Nephron progenitor cell (in vitro differentiated cells): ENCODE measurements at places on chromosomes 6 and 20.

DNA sequence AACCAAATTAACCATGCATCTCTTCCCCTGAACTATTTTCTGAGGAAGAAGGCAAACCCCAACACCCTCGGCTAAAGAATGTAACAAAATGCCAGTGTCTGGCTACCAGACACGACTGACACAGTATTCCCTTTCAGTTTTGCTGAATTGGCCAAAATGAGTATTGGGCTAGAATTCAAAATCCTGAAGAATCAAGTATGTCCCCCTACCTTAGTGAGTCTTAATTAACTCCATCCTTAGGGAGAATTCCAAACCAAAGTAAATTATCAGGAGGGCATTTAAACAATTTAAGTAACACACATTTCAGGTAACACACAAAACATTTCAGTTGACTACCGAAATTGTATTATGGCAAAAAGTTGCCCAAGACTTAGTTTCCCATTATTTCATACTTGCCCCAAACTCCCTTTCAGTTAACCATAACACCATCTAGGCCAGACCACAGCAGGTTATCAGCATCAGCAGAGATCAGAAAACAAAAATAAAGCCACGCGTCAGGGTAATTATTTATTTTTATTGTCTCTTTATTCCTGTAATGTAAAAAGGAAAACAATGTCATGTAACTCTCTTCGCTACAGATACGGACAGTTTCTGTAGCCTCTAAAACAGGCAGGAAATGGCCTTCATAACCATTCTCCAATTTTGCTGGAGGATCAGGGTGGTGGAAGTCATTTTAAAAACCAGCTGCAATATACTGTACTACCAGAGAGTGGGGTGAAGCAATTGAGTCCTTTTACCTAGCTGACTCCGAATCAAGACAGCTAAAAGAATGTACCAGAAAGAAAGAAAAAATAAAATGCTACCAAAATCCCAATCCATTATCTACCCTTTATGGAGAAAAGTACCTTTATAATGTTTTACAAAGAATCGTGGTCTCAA, 1.9 kb downstream of the SNX5 start:
- H3K27ac ChIP-seq: peak overlapping the region; percentile 96
- peak overlapping the region; percentile 89 for H3K4me3 ChIP-seq
- peaks cover 32% of the 10 kb centered on the region for H3K36me3 ChIP-seq
- H3K4me1 ChIP-seq: peaks cover 71% of the 10 kb centered on the region

DNA sequence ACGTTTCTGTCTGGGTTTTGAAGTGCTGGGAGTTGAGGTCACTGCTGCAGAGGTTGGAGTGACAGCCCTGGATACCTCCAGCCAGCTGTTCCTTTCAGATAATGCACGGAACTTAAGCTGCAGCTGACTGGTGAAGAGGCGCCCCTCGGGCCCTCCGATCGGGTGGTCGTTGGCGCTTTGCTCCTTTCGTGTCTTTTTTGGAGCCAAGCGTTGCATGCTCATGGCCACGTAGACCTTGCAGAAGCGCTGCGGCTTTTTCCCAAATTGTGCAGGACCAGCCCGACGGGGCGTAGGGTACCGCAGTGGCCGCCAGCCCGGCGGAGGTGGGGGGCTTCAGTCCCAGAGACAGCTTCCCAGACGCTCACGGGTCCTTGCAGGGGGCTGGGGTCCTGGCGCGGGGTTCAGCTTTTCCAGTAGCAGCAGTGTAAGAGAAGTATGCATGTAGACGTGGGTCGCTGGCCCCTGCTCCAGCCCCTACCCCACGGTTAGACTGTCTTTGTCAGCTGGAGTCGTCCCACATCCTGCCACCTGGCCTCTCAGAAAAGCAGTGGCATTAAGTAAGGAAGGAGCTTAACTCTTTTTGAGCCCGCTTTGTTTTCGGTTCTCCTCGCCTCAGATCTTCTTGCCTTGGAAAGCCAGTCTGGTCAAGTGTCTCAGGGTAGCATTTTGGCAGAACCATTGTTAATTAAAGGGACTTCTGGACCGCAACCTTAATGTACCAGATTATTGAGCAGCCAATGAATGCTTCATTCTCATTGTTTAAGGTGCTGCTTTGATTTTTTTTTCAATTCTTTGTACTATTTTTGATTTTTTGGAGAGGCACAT, 838 bp downstream of the TNFAIP3 start:
- H3K36me3 ChIP-seq: no peaks in the 10 kb centered on the region
- H3K4me3 ChIP-seq: peak overlapping the region; percentile 95
- peak; percentile 42 for DNase-seq
- peaks cover 75% of the 10 kb centered on the region for H3K4me1 ChIP-seq

DNA sequence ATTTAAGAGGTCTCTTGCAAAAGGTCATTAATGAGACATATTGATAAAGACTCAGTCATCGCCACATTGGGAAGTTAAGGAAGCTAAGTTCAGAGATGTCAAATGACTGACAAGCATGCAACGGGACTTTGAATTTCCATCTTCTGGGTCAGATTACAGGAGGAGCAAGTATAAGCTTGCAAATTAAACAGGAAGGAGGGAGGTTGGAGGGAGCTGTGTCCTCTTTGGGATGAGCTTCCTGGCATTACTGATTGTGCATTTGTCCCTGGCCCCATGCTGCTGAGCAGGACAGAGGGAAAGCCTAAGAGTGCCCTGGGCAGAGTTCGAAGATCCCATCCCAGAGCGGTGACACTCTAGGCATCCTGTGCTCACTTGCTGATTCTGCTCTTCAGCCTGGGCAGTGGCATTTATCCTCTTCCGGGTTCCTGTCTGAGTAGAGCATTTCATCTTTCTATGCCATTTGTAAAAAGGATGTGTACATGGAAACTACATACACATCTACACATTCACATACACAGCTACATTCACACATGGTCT, 40.5 kb downstream of the SLC22A1 start:
- H3K4me3 ChIP-seq: no peak overlapping the region
- peaks cover 32% of the 10 kb centered on the region for H3K4me1 ChIP-seq
- H3K36me3 ChIP-seq: no peaks in the 10 kb centered on the region
- no peak for DNase-seq
- H3K27ac ChIP-seq: no peak overlapping the region

DNA sequence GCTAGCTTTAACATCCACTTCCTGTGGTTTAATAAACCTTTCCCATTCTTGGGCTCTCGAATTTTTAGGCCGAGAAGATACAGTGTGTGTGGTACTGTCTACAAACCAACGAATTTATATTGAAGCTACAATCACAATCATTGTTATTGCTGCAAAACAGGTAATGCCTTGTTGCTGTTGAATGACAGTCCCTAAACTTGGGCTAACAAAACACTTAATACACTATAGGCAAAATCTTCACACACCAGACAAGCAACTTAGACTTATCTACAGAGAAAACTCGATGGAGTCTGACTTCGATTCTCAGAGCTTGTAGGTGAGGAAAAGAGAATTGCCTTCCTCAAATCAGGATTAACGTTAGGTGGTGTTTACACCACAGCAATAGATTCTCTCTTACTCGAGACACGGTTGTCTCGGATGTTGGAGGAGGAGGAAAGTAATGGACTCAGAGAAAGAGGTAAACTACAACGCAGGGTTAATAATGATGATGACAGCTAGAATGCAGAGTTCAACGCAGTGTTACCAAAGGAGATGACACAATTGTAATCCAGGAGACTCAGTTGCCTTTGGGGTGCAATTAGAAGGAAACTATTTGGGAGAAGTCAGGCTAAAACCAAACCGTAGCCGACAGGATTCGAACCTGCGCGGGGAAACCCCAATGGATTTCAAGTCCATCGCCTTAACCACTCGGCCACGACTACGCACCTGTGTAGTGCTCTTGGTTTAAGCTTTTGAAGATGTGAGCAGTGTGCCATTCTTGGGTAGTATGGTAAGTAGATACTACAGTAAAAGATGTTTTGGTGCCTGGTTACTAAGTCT, 32.5 kb upstream of the ZNF184 start:
- H3K4me3 ChIP-seq: no peak overlapping the region
- no peaks in the 10 kb centered on the region for H3K36me3 ChIP-seq
- H3K27ac ChIP-seq: no peak overlapping the region

DNA sequence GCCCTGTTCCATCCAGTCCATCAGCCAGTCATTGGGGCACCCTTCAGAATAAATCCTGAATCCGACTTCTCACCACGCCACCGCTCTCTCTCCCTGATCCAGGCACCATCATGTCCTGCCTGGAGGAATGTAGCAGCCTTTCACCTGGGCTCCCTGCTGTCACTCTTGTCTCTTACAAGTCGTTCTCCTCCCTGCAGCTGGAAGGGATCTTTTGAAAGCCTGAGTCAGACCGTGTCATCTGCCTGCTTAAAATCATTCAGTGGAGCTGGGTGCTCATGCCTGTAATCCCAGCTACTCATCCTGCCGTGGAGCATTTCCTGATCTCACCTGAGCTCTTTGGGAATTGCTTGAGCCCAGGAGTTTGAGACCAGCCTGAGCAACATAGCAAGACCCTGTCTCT, 19.2 kb upstream of the KCNG1 start:
- DNase-seq: no peak
- H3K27me3 ChIP-seq: peaks cover 3% of the 10 kb centered on the region
- no peaks in the 10 kb centered on the region for H3K36me3 ChIP-seq
- no peak overlapping the region for H3K4me3 ChIP-seq
- no peak overlapping the region for H3K27ac ChIP-seq

DNA sequence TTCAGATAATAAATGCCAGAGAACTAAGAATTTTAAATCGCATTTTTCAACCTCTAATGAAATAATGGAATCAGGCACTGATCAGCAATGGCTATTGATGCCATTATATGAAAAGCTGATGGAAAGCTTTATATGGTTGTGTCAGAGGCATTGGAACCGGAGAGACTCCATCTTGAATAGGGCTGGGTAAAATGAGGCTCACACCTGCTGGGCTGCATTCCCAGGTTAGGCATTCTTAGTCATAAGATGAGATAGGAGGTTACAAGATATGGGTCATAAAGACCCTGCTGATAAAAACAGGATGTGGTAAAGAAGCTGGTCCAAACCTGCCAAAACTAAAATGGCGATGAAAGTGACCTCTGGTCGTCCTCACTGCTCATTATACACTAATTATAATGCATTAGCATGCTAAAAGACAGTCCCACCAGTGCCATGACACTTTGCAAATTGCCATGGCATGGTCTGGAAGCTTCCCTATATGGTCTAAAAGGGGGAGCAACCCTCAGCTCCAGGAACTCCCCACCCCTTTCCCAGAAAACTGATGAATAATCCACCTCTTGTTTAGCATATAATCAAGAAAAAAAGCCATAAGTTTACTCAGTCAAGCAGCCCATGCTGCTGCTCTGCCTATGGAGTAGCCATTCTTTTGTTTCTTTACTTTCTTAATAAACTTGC, 40.2 kb upstream of the CD83 start:
- H3K4me3 ChIP-seq: no peak overlapping the region
- no peaks in the 10 kb centered on the region for H3K36me3 ChIP-seq
- DNase-seq: no peak
- H3K27ac ChIP-seq: no peak overlapping the region
- peaks cover 14% of the 10 kb centered on the region for H3K4me1 ChIP-seq

DNA sequence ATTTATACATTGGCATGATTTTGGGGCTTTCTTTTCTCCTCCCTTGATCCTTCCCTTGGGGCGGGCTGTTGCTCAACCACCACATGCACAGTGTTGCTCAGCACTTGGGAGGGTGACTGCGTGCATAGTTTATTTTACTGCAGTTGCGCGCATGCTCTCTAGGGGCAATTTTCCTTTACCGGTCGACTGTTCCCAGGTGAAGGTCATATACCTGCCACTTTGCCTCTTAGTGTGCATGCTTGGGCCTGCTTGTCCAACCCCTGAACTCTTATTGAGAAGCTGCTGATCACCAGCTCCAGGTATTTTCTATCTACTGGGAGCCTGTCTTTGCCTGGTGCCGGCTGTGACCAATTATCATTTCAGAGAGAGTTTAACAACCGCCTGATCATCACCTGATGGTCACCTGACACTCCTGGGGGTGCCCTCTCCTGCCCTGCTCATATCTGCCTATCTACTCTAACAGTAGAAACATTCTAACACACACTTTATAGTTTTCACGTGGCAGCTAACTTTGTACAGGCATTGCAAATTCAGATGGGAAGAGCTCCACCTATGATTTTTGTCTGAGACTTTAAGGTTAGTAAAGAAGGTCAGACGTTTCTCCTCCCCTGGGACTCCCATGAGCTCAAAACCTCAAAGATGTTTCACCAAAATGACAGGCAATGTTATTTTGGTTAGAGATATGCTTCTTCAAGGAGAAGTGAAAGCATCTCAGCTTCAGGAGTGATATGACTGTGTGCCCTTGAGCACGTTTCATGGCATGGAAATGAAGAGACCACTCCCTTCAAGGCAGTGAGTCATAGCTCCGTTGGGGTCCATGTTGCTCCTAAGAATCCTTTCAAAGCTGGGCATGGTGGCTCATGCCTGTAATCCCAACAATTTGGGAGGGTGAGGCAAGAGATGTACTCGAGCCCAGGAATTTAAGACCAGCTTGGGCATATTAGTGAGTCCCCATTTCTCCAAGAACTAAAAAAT, 227.5 kb upstream of the MYLIP start:
- H3K27ac ChIP-seq: peak overlapping the region; percentile 75
- peaks cover 8% of the 10 kb centered on the region for H3K36me3 ChIP-seq
- DNase-seq: no peak
- H3K27me3 ChIP-seq: peaks cover 14% of the 10 kb centered on the region

DNA sequence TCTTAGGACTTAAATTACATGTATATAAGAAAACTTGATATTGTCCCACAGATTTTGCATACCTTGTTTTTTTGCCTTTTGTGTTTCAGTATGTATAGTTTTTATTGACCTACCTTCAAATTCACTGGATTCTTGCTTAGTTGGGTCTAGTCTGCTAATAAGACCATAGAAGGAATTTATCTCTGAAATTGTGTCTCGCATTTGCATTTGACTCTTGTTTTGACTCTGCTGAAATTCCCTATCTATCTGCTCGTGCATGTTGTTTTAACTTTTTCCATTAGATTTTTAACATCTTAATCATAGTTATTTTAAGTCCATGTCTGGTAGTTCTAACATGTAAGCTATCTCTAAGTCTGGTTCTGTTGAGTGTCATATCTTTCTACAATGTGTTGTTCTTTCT, 163.9 kb downstream of the SCP2D1 start:
- peaks cover 6% of the 10 kb centered on the region for H3K4me1 ChIP-seq
- no peak overlapping the region for H3K27ac ChIP-seq
- no peak for DNase-seq
- H3K4me3 ChIP-seq: no peak overlapping the region
- no peaks in the 10 kb centered on the region for H3K27me3 ChIP-seq

DNA sequence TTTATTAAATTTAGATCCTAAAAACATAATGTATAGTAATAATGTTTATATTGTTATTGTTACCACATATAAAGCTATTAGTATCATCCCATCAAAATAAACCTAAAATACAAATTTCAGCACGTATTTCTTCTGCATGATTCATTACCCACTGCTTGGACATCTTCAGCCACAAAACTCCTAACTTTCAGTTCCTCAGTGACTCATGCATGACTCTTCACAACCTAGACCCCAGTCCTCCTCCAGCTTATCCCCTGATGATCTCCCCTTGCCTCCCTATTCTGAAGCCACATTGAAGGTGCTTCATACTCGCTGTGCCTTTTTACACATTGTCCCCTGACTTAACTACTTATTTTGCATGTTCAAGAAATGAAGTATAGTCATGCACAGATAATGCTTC, 11.2 kb upstream of the GPRC6A start:
- H3K4me1 ChIP-seq: no peaks in the 10 kb centered on the region
- DNase-seq: no peak
- H3K4me3 ChIP-seq: no peak overlapping the region
- peaks cover 3% of the 10 kb centered on the region for H3K27me3 ChIP-seq

- no peaks in the 10 kb centered on the region for H3K27me3 ChIP-seq
- H3K27ac ChIP-seq: peak overlapping the region; percentile 55
- no peak for DNase-seq
- H3K4me3 ChIP-seq: no peak overlapping the region
- H3K4me1 ChIP-seq: no peaks in the 10 kb centered on the region
These were observed 14.8 kb upstream of the RPL7L1 start for GRCh38 chr6:42864602-42865001.
